ENCODE measurements at places on chromosomes 13 and 19. TPM values are rescaled to one million over a fixed set of nuclear protein-coding genes. Genes with fewer than 3 reads are reported as not detected.

The FBN3 gene
- total RNA-seq = not detected

The RFPL4AL1 gene
- total RNA-seq = not detected

The PABPC3 gene
- 0.39 TPM for total RNA-seq

The DNAJC15 gene
- 18.0 TPM for total RNA-seq

- no peak for DNase-seq
Measured at GRCh38 chr19:29564574-29565005, 38.8 kb downstream of the VSTM2B start.

- DNase-seq = no peak
Measured at GRCh38 chr19:16180611-16181010, 4.6 kb upstream of the FAM32A start.

All from activated T-helper 2 cell treated with anti-CD3 and anti-CD28 coated beads, Interferon-gamma antibody, Interleukin-2, Interleukin-4, amounts not matched to agents 10 μg/mL and 5 μg/mL and 100 μg/mL, durations not matched to agents 14 hours and 24 hours and 36 hours (primary cell).